ENCODE measurements at places on chromosomes 12 and 14.

DNA sequence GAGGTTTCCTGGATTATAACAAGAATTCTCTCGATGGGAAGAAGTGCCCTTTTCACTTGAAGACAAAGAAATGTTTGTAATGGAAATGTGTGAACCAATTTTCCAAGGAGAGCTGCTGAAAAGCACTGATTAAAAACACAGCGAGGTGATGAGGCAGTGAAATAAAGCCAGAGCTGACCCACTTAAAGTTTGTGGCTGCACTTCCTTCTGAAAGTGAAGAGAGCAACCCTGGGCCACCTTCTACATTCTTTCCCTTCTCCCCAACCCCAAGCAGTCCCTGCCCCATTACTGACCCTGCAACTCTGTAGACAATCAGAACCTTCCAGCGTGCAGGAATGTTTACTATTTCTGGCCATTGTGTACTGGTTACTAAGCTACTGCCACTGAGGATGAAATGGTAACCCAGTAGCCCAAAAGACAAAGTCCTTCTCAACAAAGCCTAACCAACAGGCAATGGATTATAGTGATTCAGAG is 173.9 kb downstream of the TTC7B start:
- no peak for DNase-seq

- no peak for DNase-seq
Observed at GRCh38 chr12:2083561-2083960, 30.8 kb downstream of the CACNA1C start.

- DNase-seq = no peak
Observed at GRCh38 chr12:62813031-62813829, 121.7 kb downstream of the PPM1H start.

DNA sequence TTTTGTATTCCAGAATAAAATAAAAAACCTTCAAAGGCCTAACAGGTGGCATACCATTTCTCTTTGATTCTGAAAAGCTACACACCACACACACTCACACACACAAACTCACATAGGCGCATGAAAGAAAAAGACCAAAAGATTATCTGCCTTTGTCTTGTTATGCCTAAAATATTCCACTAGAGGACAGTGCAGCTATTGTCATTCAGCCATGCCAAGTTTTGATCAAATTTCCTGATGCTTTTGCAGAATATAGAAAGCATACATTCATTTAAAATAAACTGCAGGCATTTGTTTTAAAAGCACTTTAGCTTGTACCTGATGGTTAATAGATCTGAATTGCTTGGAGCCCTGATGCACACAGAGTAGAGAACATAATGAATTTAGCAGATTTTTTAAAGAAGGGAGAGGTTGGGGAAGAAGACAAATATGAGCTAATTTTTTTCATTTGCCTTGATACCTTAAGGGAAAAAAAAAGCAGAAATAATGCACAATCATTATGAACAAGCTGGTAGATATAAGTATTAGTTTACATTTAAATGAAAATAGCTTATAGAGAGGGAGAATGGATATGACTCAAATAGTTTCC is 1766.9 kb upstream of the SEL1L start:
- DNase-seq = no peak

DNA sequence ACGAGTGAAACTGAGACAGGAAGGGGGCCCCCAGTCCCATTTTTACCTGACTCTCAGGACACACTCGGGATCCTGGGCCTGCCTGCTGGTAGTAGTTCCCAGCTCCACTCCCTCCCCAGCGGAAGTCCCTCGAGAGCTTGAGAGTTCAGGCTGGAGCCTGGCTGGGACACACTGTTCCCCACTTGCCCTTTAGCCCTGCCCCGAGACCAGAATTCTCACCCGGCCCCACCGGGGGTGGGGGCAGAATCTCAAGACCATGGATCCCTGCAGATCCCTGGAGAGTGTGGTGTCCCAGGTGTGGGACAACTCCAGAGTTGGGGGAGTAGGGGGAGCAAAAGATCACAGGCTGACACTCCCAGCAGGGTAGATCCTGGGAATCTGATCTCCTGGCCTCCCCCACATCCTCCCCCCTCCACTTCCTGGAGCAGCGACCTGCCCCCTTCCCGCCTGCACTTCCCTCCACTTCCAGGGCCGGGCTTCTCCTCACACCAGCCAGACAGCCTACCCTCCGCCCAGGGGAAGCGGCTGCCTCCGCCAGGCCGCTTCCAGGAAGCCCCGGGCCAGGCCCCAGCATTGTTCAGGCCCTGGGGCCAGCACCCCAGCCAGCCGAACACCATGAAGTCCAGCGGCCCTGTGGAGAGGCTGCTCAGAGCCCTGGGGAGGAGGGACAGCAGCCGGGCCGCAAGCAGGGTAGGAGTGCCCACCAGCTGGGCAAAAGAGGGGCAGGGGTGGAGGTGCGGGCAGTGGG is at the start of gene TNS2:
TSS of gene TNS2 (plus strand) at position 495 of the 748 bp plus-strand sequence. CDS start at position 616, 121 bp downstream.
- no peak for DNase-seq

DNA sequence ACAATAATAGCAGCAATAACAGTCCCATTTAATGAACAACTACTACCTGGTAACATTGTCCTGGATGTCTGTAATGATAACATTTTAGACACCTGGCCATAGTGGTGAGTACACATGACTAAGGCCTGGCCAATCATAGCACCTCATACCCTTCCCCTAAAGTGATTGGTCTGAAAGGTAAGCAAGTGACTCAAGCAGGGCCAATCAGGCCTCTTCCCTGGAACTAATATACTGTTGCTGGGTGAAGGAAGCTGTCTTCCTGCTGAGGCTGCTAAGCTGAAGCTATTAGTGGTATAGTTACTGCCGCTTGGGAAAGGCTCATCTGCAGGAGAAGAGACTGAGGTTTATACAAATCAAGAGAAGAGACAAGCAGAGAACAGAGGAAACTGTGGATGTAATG is 18.7 kb upstream of the NOS1 start:
- DNase-seq = no peak

- no peak for DNase-seq
Observed at GRCh38 chr14:24368562-24369252, 723 bp downstream of the NFATC4 start.

- no peak for DNase-seq
Observed at GRCh38 chr12:79227091-79227490, 362.5 kb downstream of the SYT1 start.

DNA sequence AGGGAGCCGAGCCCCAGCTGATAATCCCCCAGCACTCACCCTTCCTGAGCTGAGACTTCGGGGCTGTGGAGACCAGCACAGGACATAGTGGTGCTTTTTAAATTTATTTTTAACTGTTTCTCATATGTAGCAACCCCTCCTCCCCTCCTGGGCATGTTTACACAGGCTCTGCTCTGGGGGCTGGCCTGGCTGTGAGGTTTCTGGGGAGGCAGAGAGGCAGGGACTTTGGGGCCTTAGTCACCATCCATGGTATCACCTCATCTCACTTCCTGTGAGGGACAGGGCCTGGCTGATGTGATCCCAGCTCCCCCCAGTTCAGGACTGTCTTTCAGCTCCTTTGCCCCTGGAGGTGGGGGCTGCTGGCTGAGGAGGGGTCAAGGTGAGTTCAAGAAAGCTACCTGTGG is 20.4 kb downstream of the VASH1 start:
- DNase-seq = no peak

- no peak for DNase-seq
Observed at GRCh38 chr12:80332827-80333226, 111.2 kb upstream of the PTPRQ start.

DNA sequence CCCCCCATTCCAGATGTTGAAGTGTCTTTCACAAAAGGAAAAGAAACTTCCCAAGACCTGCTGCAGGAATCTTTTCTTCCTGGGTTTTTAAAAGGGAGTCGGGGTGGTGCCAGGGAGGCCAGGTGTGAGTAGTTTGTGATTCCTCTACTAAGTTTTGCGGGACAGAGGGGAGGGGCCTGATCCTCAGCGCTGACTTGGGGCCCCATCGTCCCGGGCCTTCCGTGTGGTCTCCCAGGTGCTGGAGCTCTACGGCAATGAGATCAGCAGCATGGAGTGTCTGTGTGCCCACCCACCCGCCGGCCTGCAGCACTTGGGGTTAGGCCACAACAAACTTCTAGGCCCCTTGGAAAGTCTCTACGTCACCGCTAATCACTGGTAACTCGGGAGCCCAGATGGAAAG is 4.5 kb downstream of the LRRC43 start:
- no peak for DNase-seq

- DNase-seq = no peak
Observed at GRCh38 chr12:113647048-113647447, 175.4 kb upstream of the LHX5 start.

DNA sequence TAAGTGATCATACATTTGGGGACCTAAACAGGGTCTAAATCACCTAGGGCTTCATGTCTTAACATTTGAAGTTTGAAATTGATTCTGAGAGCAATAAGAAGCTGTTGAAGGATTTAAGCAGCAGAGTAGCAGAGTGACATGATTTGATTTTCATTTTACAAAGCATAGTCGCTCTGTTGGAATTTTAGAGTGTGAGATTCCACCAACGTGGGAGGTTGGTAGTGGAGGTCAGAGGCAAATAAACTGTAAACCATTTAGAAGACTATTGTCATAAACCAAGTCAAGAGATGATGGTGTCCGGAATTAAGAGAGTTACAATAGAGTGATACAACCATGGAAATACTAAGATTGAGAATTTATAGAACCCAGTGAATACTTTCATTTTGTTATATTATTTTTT is 52.7 kb upstream of the ZDHHC17 start:
- DNase-seq = no peak

DNA sequence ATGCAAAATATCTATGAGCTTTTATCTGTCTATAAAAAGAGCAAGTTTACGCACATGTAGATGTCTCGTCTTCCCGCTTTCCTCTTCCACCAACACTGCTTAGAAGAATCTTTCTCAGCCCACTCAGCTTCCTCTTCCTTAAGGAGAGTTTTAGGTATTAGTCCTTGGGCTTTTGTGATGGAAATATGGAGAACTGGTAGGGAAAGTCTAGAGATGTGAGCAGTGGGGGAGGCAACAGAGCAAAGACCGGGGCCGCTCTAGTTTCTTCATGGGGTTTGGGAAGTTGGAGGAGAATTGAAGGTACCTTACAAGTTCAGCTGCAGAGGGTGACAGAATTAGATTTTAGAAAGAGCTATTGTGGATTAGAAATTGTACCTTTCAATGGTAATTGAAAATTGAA is 56.3 kb upstream of the CPNE8 start:
- no peak for DNase-seq

DNA sequence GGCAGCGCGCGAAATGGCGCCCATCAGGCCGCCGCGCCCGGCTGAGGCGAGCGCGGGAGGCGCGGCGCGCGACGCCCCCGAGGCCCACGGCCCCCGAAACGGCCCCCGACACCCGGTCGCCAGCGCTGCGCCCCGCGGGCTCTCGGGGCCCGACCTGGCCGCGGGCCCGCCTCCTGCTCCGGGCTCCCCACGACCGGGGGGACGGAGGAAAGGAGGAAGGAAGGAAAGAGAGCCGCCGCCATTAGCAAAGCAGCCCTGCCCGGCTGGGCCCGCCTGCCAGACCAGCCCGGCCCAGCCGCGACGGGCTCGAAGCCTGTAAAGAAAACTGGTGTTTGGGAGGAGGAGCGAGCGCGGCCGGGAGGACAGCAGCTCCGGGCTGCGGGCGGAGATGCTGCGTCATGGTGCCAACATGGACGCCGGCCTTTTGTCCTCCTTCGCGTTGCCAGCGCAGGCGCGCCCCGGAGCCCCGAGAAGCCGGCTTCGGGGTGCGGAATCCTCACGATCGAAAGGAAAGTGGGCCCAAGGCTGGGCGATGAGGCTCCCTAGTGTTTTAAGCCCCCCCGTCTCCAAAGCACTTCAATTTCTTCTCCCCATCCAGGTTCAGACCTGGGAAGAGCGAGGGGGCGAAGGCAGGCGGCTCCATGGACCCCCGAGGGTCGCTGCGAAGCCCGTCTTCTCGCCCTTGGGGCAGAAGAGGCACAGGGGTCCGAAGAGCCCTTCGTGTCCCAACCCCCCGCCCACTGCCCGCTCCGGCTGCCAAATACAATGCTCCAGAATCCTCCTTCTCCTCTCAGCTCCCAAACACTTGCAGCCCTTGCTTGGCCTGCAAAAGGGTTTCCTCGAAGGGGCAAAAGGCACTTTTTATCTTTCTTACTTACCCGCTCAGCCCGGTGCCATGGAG is 2.9 kb upstream of the SETD1B start:
- DNase-seq = no peak

- no peak for DNase-seq
Observed at GRCh38 chr14:75842551-75842950, 139.2 kb downstream of the TGFB3 start.

DNA sequence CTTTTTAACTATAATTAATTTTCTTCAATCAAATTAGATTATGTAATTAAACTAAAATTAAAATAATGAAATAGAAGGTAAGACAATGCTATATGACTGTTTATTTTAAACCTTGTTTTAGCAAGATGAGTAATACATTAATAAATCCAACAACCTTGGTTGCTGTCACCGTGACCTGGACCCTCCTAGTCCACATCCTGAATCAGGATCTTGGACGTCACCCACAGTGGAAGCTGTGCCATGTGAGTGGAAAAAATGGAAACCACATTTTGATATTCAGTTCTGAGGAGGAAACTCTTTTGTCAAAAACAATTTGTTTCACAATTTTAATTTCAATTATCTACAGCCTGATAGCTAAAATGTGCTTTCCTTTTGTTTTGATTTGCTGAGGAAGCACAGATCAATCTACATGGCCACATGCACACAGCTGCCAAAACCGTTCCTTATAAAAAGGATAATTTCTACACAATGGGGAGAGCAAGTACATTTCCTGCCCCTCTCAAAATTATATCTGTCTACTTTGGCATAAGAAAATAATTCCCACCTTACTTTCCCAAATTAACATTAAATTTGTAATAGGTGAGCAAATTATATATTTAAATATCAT is 255.5 kb downstream of the RASSF9 start:
- no peak for DNase-seq

DNA sequence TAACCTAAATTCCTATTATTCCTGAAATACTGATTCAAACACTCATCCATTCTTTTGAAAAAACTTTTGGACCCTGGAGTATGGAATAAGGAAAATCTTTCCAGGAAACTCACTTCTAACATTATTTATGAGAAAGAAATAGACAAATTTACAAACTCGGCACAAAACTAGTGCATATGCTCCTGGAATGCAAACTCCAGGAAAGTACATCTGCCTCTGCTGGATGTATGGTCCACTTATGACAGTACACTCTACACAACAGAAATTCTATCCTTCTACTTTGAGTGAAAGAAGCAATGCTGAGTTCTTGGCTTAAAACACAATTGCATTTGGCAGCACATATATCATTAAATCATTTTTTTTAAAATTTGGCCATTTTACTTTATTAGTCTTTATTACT is 700.5 kb upstream of the STXBP6 start:
- DNase-seq = no peak

- DNase-seq = no peak
Observed at GRCh38 chr12:46494424-46494823, 121.9 kb upstream of the SLC38A2 start.

- DNase-seq = no peak
Observed at GRCh38 chr12:24025153-24025798, 75.8 kb upstream of the SOX5 start.

DNA sequence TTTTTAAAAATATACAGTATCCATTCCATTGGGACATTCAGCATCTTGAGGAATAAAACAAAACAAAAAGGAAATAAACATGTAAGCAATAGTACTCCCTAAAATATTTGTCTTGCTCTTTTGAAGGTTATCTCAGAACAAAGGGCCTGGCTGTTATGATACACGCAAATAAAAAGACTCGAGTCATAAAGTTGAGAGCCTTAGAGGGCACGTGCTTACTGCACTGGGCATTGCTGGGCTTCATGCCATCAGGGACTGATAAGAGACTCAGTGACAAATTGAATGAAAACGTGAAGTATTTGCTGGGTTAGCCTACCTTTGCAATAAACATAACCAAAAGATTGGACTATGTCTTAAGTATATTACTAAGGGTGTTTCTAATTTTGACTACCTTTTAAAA is 118.9 kb downstream of the SLC35F4 start:
- no peak for DNase-seq

All from vagina (tissue), 2 donors.